ENCODE measurements at places on chromosomes 2 and 18.
A peak's percentile ranks its signal among the peaks of the same experiment; 100 is the strongest.

GRCh38 chr2:212147921-212148513 is 390.6 kb downstream of the ERBB4 start:
- peak; percentile 26 for DNase-seq

DNA sequence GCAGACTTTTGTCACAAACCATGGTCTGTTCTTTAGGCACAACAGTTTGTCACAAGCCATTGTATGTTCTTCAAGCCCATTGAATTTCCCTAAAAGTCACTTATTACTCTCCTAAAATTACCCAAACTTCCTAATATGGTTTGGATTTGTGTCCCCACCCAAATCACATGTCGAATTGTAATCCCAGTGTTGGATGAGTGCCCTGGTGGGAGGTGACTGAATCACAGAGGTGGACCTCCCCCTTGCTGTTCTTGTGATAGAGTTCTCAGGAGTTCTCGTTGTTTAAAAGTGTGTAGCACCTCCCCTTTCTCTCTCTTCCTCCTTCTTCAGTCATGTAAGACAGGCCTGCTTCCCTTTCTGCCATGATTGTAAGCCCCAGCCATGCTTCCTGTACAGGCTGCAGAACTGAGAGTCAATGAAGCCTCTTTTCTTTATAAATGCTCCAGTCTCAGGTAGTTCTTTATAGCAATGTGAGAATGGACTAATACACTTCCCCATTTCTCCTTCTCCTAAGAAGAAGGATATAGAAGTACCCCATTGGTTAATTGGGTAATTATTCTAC is 11.2 kb upstream of the GYPC start:
- no peak for DNase-seq

GRCh38 chr2:31054842-31055388 is 83.3 kb downstream of the GALNT14 start:
- no peak for DNase-seq

DNA sequence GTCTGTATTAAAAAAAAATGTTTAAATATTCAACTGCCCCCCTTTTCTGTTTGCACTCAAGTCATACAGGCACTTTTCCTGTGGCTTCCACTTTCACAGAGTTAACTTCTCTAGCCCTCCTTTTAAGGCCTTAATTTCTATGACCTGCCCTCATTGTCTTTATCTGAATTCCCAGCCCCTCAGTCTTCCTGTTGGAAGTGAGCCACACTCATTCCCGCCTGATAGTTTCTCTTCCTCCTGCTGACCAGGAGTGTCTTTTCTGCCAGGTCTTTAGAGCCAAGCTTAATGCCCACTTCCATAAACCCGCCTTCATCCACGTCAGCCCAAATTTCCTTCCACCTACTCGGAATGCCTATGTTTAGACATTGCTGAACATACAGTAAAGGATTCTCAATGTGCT is 10.5 kb downstream of the COPS8 start:
- no peak for DNase-seq

- DNase-seq: no peak
Measured at GRCh38 chr18:9803698-9804516, 81.9 kb upstream of the TXNDC2 start.

DNA sequence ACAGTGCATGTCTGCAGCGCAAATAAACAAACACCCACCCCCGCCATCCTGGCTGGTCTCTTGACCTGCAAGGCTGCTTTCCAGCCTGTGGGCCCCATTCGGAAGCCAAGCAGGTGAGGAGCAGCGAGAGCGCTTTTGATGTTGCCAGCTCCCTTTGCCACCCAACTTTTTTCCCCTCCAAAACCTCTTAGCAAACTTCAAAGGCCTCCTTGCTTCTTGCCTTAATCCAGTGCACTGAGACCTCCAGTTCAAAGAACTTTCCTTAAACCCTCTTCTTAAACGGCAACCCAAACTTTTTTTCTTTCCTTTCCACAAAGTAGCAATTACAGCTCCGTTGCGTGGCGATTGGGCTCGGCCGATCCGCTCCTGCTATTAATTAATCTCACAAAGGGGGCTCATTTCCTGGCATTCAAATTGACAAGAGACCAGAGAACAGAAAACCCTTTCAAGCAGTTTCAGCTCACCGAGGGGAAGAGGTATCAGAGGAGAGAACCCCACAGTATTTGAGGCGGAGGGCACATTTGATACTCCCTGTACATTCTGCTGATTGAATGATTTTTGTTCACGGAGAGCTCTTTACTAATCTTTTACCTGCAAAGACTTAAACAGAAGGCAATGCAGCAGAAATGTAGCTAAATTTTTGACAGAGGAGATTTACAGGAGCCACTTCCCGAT is 531.4 kb downstream of the TMEM182 start:
- no peak for DNase-seq

GRCh38 chr2:226185616-226186211 is 613.9 kb downstream of the IRS1 start:
- no peak for DNase-seq

DNA sequence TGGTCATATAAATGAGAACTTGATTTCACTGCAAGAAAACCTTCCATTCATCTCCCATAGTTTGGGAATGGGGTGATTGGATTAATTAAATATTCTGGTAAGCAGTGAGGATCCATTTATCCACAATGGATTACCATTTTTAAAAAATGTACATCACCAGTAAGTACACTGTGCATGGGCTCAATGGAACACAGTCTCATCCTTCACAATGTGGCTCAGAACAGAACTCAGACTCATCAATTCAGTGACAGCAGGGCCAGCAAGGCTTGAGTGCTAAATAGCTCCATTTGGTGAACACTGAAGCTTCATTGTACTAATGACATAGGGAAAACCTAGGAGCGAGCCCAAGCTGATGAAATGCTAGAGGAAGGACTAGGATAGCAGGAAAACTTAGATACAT is 223.8 kb downstream of the CMPK2 start:
- DNase-seq: no peak

- DNase-seq: no peak
Measured at GRCh38 chr18:58541789-58542425, 87.0 kb downstream of the ALPK2 start.

- DNase-seq: no peak
Measured at GRCh38 chr18:50439460-50440015, 64.7 kb downstream of the SKA1 start.

- DNase-seq: no peak
Measured at GRCh38 chr2:161163440-161163839, 3.2 kb downstream of the TANK start.

- no peak for DNase-seq
Measured at GRCh38 chr18:59748628-59749360, 51.6 kb upstream of the CCBE1 start.

DNA sequence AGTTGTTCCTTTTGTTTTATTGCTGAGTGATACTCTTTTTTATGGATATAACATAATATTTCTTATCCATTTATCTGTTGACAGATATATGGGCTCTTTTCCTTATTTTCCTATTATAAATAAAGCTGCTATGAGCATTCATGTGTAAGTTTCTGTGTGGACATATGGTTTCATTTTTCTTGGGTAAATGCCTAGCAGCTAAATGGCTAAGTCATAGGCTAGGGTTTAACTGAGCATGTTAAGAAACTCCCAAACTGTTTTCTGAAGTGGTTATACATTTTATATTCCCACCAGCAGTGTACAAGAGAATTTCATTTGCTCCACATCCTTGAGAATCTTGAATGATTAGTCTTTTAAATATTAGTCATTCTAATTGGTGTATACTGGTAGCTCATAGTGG is 786.6 kb upstream of the CDH2 start:
- no peak for DNase-seq
